ENCODE measurements at places on chromosomes 1 and 21.
A peak's percentile ranks its signal among the peaks of the same experiment; 100 is the strongest.

DNA sequence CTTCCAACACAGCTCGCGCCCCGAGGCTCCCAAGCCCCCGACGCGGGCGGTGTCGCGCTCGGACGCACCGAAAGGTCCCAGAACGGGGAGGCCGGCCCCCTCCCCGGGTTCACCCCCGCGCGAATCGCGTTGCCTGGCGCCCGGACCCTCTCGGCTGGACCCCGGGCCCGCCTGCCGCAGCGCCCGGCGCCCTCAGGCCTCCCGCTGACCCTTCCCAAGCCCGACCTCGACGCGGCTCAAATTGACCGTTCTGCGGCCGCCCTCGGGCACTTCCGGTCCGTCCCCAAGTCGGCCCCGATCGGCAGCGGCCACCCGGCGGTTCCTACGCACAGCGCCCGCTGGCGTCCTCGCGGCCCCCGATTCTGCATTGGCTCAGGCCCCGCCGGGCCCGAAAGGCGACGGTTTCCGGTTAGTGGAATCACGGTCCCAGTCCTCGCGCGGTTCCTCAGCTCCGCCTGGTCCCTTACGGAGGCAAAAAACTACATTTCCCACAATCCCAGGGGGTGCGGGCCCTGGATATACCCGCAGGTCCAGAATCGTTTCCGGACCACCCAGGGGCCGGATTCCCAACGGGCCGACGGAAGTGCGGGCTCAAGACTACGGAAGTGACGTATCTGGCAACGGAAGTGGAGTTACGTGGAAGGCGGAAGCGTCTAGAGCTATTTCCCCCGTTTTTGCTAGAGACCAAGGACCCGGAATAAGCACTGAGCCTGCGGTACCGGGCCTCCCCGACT is at the start of gene AURKAIP1:
AURKAIP1 (minus strand) TSS at position 279 of the 734 bp plus-strand sequence. CDS start 451 bp downstream, outside the sequence.
- peak; percentile 99 for DNase-seq

DNA sequence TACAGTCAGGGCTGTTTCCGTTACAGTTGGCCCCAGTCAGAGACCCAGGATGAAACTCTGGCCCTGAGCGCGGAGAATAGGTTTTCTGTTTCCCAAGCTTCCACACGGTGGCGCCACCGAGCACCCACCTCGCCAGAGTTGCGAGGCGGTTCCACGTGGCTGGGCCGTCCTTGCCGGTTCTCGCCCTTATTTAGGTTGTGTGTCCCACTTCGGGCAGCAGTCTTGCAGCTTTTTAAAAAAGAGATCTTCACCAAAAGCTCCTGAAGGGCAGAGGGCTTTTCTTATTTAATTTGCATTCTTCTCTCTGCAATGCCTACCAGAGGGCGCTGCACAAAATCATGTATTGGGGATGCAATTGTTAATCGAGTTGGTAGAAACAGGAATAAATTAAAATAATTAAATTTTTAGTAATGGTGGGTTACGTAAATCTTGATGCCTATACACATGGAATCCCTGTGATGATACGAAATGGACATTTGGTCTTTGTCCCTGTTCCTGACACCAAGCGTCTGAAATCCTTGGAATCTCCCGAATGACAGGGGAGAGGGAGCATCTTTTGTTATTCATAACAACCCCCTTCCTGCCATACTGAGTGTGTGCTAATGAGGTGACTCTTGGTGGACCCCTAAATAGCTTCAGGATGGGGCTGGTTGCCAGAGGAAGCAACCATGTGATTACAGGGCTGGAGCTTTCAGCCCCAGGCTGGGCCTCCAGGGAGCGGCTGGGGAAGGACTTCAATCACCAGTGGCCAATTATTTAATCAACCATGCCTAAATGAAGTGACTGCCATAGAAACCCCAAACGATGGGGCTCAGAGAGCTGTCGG is 5.6 kb upstream of the S100A7 start:
- DNase-seq, result peak; percentile 69

DNA sequence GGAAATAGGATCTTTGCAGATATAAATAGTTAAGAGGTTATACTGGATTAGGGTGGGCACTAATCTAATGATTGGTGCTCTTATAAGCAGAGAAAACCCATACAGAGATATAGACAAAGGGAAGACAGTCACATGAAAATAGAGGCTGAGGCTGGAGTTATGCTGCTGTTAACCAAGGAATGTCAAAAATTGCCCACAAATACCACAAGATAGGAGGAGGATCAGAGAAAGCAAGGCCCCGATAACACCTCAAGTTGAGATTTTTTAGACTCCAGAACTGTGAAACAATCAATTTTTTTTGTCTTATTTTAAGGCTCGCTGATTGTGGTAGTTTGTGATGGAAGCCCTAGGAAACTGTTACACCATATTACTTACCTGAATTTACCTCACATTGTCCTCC is 513.2 kb downstream of the COL11A1 start:
- no peak for DNase-seq

- no peak for DNase-seq
Measured at GRCh38 chr21:44700101-44701022, 3.4 kb downstream of the KRTAP10-12 start.

- DNase-seq, result no peak
Measured at GRCh38 chr21:24131056-24131455, 1476.2 kb downstream of the MRPL39 start.

DNA sequence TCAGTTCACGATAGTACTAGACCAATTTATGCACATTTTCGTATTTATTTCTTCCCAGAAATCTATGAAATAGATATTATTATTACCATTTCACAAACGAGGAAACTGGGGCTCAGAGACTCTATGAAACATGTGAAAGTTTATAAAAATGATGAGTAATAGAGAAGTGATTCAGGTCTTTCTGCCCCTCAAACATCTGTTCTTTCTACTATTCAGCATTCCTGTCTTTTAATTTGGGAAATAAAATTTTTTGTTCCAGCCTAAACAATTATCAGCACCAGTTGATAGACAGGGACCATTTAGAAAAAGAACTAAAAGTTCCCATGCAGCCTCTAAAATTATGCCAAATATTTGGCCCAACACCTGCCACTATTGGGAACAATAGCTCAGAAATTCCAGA is 585.1 kb downstream of the PTPRC start:
- DNase-seq, result no peak

- DNase-seq, result no peak
Measured at GRCh38 chr1:162353078-162353477, 23.6 kb downstream of the SPATA46 start.

DNA sequence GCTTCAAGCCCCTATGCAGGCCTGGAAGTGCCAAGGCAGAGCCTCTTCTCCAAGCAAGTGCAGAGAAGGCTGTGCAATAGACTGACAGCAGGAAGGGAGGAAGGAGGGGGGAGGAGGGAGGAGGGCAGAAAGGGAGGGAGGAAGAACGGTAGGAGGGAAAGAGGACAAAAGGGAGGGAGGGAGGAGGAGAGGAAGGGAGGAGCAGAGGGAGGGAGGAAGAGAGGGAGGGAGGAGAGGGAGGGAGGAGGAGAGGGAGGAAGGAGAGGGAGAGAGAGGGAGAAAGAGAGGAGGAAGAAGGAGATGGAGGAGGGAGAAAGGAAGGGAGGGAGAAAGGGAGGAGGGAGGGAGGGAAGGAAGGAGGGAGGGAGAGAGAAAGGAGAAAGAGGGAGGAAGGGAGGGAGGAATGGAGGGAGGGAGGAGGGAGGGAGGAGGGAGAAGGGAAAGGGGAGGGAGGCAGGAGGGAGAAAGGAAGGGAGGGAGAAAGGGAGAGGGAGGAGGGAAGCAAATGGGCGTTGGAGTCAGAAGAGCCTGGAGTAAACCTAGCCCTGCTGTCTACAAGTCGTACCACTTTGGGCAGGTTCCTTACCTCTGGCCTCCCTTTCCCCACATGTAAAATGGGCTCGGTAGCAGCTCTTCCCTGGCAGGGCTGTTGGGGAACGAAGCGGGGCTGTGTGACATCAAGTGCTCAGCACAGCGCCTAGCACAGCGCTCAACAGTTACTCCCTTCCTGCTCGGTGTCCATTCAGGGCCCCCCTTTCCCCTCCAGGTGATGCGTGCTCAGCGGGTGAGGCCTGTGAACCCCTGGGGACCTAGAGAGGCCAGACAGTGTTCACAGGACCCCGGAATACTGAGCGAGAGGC is 244.6 kb downstream of the NPHP4 start:
- DNase-seq, result no peak

DNA sequence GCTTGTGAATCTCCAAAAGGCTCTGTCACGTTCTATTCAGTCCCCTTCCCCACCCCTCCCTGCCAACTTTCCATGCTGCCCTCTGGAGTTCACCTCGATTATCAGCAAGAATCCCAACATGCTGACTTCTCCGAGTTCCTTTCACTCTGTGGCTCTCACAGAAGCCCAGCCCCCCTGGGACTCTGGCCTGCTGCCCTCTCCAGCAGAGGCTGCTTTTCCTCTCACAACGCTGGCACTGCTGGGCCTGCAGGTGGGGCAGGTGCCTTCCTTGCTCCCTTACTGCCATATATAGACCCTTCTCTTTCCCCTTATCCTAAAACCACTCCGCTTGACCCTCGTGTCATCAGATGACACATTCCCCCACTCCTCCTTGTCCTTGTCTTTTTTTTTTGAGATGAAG is 10.2 kb upstream of the RNF186 start:
- DNase-seq, result no peak

DNA sequence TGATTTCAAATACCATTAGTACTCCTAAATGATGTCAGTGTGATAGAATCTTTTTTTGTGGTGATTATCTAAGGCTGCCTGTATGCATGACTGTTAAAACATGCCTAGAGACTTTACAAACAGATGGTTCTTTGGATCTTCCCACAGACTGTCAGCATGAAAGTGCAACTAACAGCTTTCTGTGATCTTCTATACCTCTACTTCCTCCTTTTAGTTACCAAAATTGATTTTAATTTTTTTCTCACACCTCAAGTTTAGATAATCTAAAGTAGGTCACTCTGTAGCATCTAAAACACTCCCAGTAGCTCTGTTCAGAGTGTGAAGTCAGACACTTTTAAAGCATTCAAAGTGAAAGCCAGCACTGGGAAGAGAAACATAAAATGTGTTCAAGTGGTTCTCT is 534.5 kb downstream of the PTPRC start:
- no peak for DNase-seq

GRCh38 chr21:29546071-29546470 is 247.3 kb downstream of the BACH1 start:
- DNase-seq, result no peak

GRCh38 chr21:16538936-16539440 is 809.2 kb downstream of the USP25 start:
- DNase-seq, result no peak

DNA sequence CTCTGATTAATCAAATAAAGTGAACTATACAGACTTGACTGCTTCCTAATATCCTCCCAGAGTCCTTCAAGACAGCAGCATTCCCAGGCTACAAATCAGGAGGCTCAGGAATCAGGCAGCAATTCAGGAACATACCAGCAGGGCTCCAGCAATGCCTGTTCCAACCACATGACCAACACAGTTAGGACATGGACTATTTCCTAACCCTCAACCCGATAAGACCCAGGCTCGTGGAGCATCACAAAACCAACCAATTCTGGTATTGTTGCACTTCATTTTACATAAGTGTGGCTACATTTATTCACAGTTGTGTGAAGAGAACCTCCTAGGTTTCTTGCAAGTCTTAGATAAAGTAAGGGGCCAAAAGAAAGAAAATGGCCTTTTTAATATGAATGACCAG is 546.2 kb upstream of the ADGRL2 start:
- no peak for DNase-seq

DNA sequence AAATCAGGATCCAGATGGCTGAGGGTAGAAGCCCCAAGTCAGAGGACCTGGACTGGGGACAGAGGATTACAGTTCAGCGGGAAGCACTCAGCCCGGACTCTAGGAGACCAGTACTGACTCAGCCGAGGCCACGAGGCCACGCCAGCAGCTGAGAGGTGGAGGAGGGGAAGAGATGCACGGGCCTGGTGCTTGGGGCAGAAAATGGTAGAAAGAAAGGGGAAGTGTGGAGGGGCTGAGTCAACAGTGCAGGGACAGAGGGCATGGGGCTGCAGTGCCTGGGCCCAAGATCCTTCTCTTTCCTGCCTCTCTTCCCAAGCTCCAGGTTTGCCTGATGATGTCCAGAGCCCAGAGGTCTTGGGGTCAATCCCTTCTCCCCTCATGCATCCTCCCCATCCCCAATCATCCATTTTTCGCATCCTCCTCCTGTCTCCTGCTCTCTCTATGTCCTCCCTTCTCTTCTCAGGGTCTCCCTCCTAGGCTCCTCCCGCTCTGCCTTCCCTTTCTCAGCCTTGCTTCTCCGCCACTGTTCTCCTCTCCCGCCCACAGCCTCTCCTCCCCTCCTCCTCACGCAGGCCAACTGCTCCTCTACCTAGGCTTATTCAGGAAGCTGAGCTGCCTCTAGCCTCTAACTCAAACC is 7.7 kb downstream of the ARHGEF2 start:
- DNase-seq, result peak; percentile 78

DNA sequence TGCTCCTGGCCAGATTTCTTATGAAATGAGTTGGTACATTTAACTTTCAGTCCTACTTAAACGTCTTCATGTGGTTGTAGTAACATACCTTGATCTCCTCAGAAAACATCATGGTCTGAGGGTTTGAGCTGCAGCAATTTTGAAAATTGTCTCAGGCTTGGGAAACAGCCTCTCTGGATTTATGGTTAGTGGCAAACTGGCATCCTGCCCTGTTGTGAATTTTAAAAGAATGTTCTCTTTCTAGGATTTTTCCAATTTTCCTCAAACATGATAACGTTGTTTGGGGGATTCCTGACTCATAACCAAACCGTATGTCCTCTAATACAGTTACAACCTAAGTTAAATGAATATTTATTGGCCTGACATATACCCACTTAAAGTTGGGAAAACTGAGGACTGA is 624.4 kb downstream of the LMO4 start:
- no peak for DNase-seq

GRCh38 chr1:97247196-97247595 is 525.6 kb downstream of the PTBP2 start:
- DNase-seq, result no peak

DNA sequence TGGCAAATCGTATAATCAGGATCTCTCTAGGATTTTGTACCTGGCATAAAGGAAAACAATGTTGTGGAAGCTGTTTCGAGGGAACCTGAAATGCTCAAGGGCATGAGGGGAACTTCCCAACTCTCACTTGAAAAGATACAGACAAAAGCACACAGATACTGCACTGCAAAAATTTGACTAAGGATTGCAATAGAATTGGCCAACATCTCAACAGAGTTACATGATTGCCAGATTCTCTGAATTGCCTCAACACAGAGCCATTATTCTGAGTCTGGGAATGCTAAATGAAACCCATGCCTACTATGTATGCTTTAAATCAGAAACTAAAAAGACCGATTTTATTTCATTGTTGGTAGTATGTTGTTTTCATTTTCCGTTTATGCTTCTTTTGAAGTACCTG is 16.0 kb downstream of the KRTAP19-8 start:
- DNase-seq, result no peak

- peak; percentile 29 for DNase-seq
Measured at GRCh38 chr1:17265162-17265561, 16.3 kb downstream of the PADI3 start.

DNA sequence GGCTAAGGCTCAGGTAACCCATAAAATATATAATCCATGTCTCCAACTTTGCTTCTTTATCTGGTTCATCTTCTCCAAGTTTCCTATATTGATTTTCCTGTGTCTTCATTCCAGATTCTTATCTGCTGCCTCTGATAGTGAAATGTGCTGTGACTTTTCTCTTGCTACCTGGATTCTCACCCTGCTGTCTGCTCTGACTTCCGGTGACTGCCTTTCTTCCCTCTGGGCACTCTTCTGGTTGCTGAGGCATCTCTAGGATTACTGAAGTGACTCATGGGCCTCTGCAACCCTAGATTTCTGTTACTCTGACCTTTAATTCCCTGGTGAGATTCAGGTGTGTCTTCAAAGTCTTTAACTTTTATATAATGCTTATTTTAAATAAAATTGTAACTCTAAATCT is 46.9 kb downstream of the GIPC2 start:
- DNase-seq, result no peak

Measured in AG08396 (cell line).